GDM1 (cell line): ENCODE measurements at places on chromosomes 5 and 9.

- DNase-seq, result no peak
Measured at GRCh38 chr9:116939614-116940013, 252.5 kb downstream of the TRIM32 start.

GRCh38 chr5:64767959-64768357, 533 bp downstream of the SREK1IP1 start:
- DNase-seq, result no peak

DNA sequence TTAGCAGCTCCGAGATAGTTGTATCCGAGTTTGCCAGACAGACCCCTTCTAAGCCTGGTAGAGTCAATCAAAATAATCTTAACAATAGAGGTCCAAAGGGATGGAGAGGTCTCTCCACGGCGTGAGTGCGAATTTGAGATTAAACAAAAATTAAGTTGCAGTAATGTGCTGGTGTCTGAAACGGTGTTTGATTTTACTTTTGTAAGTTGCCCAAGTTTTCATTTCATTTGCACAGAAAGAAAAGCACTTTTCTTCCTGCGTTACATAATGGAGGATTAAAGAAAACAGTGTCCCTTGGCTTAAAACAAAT, 1.2 kb downstream of the IRX1 start:
- no peak for DNase-seq

- no peak for DNase-seq
Measured at GRCh38 chr9:21266733-21267484, 27.1 kb upstream of the IFNA14 start.

- no peak for DNase-seq
Measured at GRCh38 chr9:27451207-27451797, 72.8 kb upstream of the IFNK start.

- no peak for DNase-seq
Measured at GRCh38 chr9:123119566-123119965, 86.1 kb downstream of the GPR21 start.

GRCh38 chr5:76986825-76987526, 34.1 kb downstream of the CRHBP start:
- DNase-seq, result no peak

DNA sequence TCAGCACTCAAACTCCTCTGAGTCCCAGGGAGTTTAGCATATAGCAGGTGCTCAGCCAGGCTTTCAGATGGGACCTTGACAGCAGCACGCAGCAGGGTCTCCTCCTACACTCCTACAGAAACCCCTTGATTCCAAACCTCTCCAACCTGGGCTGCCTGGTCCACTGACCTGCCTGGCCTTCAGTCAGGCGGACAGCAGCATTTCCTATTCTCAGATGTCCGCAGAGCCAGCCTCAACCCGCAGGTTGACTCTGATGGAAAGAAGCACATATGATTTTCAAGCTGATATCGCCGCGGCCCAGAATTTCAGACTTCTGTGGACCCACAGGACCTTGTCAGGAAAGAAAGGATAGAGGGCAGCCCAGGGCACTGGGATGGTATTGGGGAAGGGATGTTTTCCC, 5.3 kb upstream of the SLC25A48 start:
- no peak for DNase-seq

DNA sequence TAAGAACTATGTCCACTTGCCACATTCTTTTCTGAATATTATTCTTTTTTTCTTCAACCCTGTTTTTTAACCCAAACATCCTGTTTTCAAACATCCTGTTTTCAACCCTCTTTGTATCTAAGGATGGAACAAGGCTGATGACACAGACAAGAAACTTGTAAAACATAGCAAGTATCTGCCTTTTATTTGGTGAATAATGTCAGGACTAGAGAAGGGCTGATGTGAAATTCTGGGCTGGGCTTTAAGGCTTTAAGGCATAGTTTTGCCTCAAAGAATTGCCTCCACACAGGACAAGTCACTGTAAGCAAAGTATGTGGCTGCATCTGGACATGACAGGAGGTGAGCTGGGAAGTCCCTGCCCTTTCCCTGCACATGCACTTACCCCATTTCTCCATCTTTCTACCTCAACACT, 42.5 kb upstream of the RIC1 start:
- no peak for DNase-seq

DNA sequence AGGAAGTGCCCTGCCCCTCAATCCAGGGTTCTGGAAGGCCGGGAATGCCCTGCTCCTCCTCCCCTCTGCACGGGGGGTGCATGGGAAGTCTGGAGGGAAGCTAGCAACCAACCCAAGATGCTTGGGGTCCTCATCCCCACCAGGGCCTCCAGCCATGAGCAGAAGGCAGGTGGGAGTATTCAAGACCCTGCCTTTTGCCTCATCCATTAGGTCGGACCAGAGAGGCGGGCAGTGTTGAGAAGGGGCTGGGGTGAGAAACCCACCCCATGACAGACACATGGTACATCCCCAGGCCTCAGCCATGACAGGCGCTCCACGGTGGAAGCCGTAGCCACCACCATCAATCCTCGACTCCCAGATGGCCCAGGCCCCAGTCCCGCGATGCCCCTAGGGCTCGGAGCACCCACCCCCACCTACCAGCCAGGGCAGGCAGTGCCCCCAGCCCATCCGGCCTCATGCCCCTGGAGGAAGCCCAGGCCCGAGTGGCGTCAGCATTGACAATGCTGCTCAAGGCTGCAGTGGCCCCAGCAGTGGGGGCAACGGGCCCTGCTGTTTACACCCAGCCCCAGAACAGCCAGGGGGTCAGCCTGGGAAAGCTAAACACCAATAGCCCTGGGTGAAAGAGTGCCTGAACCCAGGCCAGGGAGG, 8.6 kb downstream of the NR5A1 start:
- no peak for DNase-seq

- DNase-seq, result no peak
Measured at GRCh38 chr5:44714871-44715561, 93.7 kb upstream of the MRPS30 start.

DNA sequence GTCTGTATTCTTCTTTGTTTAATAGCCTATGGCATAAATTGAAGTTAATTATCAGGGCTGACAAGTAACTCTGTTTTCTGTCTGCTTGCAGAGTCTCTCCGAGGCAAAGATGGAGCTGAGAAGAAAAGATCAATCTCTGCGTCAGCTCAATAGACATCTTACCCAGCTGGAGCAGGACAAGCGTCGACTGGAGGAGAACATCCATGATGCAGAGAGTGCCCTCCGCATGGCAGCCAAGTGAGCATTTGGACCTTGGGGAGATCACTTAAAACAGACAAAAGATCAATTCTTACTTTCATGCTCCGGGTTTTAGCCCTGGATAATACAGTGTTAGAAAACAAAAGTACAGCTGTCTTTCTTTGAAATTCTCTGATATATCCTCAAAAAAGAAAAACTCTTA, 293.8 kb downstream of the CCDC171 start:
- no peak for DNase-seq

- DNase-seq, result no peak
Measured at GRCh38 chr5:115979201-115980041, 17.1 kb downstream of the LVRN start.

DNA sequence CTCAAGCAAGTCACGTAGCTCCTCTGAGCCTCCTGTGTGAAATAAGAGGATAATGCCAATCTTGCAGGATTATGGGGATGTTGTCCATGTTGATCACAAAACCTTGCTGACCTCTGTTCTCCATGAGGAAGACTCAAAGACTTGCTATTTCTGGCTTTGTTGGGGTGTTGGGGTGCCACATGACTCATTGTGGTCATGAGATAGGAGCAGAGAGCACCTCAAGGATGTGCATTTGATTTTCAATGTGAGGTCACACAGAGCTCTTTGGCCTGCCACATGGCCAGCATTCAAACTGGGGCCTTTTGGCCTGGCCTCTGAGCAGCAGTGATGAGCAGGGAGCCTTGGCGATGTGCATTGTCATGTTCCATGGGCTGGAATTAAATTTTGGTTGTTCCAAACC, 380.3 kb downstream of the GADD45G start:
- no peak for DNase-seq

- no peak for DNase-seq
Measured at GRCh38 chr9:89405826-89406225, 87.5 kb downstream of the SECISBP2 start.

GRCh38 chr5:66655395-66656324, 59.5 kb downstream of the MAST4 start:
- DNase-seq, result no peak

- DNase-seq, result no peak
Measured at GRCh38 chr5:97608501-97608900, 425.5 kb upstream of the RIOK2 start.

- no peak for DNase-seq
Measured at GRCh38 chr5:74517700-74518099, 122.8 kb downstream of the ENC1 start.

- DNase-seq, result peak; percentile 39
Measured at GRCh38 chr5:168268949-168269936, 22.2 kb upstream of the WWC1 start.

DNA sequence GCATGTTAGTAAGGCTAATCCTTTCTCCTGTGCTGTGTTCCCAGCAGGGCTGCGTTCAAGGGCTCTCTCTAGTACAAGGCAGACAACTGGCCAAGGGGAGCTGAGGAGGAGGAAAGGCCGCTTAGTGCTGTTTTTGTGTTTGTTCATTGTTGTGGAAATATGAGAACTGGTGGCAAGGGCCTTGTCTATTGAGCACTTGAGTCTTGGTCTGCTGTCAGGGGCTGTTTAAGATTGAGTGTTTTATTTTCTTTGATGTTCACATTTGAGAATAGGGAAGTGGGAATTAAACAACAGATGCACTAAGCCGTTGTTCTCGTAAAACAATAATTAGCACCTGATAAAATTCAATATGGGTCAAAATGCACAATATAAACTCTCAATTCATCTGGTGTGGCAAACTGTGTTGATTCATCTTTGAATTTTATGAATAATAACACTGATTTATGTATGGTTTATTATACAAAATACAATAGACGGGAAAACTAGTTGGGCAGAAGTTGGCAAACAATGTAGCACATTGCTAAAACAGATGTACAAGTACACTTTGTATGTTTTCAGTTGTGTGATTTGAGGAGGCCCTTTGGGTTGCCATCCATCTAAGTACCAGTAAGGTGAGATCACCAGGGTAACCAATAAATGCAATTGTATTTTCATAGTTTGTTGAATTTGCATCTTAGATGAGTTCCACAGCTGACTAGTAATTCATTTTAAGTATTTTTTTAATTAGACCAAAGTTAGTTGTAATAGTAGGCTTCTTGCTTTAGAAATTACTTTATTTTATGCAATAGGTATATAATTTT, 97.6 kb upstream of the GRHPR start:
- DNase-seq, result no peak

GRCh38 chr5:4905674-4906520, 234.2 kb upstream of the ADAMTS16 start:
- DNase-seq, result no peak

GRCh38 chr5:147628058-147628895, 118.4 kb upstream of the DPYSL3 start:
- DNase-seq, result peak; percentile 25

GRCh38 chr9:121294151-121294743, 26.3 kb downstream of the GSN start:
- no peak for DNase-seq

DNA sequence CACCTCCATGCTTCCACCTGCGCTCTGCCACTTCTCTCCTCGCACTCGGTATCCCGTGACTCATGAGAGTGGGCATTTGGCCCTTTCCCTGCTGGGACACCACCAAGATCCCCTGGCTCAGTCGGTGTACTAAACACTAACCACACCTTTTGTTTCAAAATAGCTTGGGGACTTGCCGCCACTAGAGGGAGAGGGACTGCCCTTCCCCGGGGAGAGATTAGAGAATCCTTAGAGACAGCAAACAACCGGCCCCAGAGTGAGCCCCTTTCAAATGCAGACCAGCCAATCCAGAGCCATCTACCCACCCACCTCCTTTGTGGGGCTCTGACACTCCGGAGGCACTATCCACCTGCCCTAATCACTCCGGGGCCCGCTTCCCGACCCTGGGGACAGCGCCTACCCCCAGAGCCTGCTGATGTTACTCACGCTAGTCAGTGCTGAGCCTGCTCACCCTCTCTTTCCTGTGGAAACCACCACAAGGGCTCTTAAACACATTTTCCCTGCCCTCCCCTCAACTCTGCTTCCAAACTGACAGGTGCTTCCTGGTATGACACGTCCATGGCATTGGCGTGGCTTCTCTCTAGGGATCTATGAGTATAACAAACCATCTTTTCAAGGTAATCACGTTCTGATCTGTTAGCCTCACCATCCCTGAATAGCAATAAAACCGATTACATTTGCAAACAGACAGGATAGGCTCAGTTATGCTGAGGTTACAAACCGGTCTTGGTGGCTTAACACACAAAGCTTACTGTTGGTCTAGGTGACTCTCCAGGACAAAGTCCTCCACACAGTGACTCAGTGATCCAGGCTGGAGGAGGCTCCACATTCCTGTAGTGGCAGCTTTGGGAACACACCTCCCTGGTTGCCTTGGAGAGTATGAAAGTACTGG, 180.1 kb upstream of the MVB12B start:
- no peak for DNase-seq

DNA sequence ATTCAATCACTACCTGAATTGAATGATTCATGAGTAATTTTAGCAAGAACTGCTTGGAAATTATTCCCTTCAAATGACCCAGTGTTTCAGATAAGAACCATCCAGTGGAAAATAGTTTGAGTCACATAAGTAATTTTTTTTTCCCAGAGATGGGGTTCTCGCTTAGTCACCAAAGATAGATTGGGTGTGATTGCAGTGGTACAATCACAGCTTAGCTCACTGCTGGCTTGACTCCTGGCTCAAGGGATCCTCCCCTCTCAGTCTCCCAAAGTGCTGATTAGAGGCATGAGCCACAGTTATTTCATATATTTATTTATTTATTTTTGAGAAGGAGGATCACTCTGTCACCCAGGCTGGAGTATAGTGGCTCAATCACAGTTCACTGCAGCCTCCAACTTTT, 574.5 kb upstream of the ARRDC3 start:
- no peak for DNase-seq

DNA sequence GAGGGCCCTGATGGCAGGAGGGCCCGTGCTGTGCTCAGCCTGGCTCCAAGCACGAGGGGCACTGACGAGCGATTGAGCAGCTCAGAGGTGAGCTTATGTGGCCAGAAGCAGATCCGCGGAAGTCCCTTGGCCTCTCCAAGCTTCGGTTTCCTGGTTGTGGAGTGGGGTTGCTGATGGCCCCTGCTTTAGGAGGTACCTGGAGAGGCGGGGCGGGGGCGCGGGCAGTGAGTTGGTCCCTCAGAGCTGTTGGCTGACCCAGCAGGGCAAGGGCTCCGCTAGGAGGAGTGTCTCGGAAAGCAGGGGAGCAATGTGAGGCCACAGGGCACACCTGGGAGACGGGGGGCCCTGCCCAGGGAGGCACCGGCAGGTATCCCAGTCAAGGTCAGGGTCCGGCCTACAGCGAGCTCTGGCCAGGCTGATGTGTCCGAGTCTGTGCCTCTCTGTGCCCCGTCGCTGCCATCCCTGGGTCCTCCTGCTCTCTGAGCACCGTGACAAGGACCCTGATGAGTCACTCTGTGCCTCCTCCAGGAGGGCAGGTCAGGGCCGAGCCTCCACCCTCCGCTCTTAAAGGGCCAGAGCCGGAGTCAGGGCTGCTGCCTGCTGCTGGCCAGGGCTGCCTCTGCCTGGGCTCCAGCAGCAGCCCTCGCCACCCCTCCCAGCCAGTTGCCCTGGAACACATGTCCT, 14.8 kb downstream of the NCS1 start:
- no peak for DNase-seq

GRCh38 chr5:173736923-173737412, 120.5 kb upstream of the BOD1 start:
- DNase-seq, result no peak
